ENCODE measurements at places on chromosomes 6 and 20.

- DNase-seq, result no peak
Observed at GRCh38 chr20:33753763-33754162, 22.0 kb downstream of the ZNF341 start.

DNA sequence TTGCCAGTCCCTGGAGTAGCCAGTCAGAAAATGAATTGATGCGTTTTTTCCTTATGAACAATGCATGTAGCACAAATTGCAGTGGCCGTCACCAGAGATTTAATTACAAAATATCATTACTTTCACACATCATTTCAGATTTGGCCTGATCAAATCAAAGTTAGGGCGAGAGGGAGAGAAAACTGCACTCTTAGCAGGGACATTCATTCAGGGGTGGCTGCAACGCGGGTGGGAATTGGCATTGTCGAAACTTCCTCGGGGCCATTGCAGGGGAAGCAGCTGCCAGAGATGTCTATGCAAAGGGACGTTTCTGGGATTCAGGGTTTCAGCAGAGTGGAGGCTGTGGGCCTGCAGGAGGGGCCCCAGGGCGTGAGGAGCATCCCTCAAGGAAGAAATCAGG lies 76.5 kb upstream of the TOP1 start:
- no peak for DNase-seq

GRCh38 chr6:15502446-15503345 lies 160.1 kb downstream of the DTNBP1 start:
- no peak for DNase-seq

DNA sequence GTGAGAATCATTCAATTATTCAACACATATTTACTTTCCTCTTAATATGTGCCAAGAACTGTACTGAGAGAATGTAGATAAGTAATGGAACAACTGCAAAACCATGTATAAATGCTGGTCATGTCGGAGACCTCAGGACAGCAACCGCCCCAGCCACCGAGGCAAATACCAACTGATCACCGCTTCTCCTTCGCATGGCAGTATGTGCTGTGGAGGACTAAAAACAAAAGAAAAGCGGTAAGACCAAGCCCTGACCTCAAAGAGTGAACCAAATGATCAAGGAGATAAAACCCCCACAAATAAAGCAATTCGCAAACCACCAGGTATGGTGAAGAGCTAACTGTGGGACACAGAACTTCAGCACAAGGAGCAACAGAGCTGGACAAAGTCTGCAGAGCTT lies 104.3 kb downstream of the TRERF1 start:
- DNase-seq, result no peak

- no peak for DNase-seq
Observed at GRCh38 chr6:113659762-113660404, 197.3 kb upstream of the MARCKS start.

DNA sequence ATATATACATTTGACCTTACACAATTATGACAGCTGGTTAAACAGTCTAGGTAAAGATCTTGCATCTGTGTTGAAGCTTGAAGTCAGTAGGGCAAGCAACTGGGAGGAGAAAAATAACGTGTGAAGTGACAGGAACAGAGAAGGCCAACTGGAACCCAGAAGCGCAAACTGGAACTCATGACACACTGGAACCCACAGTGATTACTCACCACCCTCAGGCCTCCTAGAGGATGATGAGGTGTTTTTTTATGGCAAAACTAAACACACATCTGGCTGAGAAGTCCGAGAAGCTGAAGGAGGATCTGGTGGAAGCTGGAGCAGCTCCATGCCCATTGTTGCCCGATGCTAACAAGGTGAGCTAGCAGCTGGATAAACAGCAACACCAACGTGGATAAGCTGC lies 108.1 kb downstream of the TMEM200A start:
- DNase-seq, result no peak

DNA sequence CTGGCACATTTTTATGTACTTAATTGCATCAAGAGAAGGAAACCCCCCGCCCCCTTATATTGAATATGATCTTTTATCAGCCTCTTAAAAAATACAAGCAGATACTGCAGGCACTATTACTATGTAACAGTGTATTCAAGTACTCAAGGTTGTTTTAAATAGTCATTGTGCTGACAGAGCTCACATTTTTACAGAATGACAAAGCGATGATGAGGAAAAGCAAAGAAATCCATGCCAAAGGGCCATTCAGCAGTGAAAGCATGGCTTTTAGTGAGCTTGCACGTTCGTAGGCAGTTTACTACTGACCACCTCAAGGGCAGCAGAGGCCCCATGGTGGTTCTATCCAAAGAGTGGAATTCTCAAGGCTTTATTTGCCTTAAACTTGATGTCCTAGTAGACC lies 146.8 kb downstream of the RPS12 start:
- DNase-seq, result no peak

DNA sequence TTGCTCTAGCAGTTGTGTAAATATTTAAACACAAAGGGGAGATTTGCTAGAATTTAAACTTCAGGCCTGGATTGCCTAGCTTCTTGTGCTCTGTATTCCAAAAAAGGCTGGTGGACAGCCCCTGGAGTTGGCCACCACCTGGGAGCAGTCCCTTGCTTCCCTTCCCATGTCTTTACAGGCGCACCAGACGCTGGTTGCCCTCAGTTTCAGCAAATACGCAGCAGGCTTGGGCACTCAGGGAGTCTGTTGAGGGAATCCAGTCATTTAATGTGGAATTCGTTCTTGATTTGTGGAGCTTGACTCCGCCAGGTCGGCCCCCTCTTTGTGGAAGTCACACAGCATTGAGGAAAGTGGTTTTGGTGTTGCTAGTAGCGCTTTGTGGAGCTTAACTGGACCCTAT lies 156.8 kb downstream of the DTNBP1 start:
- DNase-seq, result no peak

GRCh38 chr6:148580442-148580841 lies 166.4 kb upstream of the UST start:
- no peak for DNase-seq

DNA sequence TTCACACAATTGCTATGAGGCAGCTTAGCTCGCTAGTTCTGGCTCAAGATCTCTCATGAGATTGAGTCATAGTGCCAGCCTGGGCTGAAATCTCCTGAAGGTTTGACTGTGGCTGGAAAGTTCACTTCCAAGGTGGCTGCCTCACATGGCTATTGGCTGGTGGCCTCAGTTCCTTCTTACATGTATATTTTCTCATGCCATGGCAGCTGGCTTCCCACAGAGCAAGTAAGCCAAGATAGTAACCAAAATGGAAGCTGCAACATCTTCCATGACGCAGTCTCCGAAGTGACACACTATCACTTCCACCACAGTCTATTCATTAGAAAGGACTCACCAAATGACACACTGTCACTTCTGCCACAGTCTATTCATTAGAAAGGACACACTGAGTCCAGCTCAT lies 160.4 kb upstream of the PRDM1 start:
- no peak for DNase-seq

DNA sequence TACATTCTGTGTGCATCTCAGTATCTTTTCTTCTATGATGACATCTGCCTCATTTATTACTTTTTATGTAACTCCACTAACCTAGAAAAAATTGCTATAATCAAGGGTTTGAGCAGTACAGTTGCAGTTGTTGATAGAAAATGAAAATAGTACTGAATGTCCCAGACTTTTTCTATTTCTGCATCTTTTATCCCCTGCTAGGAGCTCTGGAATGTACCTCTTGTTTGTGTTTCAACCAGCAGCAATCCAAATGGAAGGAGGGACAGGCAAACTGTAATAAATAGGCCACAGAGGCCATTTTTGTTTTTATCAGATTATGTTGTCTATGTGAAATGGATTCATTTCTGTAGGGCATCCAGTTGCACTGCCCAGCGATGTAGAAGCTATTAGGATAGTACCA lies 536.9 kb downstream of the KIF16B start:
- DNase-seq, result no peak

DNA sequence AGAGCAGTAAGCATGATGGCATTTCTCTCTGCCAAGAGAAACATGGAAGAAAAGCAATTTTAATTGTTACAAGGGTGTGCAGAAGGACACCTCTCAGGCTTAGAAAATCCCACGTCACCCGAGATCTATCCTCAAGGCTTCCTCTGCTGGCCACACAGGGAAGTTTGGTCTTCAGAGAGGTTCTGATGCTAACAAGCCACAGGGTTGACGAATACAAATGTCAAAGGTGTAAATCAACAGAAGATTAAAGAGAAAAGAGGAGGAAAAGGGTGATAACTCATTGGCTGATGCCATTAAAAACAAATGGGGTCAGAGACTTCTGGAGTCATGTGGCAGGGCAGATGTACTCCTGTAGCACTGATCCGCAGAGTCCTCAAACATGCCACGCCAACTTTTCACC lies 33.6 kb upstream of the SPDEF start:
- no peak for DNase-seq

- no peak for DNase-seq
Observed at GRCh38 chr6:53246924-53247323, 98.3 kb upstream of the GCM1 start.

DNA sequence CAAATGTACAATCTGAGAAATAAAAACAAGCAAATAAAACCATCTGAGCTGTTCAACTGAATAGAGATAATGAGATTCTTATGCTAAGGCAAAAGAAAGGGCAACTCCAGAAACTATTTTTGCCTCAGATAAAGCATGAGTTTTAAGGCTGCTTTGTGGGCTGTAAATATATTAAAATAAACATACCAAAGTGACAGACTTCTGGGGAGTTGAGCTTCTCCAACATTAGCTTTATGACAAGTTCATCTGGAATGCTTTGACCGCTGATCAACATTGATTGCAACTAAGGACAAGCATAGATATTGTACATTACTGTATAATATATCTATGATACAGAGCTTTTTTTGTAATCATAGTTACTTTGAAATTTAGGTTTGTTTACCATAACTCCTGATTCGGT lies 19.3 kb downstream of the AK9 start:
- no peak for DNase-seq

DNA sequence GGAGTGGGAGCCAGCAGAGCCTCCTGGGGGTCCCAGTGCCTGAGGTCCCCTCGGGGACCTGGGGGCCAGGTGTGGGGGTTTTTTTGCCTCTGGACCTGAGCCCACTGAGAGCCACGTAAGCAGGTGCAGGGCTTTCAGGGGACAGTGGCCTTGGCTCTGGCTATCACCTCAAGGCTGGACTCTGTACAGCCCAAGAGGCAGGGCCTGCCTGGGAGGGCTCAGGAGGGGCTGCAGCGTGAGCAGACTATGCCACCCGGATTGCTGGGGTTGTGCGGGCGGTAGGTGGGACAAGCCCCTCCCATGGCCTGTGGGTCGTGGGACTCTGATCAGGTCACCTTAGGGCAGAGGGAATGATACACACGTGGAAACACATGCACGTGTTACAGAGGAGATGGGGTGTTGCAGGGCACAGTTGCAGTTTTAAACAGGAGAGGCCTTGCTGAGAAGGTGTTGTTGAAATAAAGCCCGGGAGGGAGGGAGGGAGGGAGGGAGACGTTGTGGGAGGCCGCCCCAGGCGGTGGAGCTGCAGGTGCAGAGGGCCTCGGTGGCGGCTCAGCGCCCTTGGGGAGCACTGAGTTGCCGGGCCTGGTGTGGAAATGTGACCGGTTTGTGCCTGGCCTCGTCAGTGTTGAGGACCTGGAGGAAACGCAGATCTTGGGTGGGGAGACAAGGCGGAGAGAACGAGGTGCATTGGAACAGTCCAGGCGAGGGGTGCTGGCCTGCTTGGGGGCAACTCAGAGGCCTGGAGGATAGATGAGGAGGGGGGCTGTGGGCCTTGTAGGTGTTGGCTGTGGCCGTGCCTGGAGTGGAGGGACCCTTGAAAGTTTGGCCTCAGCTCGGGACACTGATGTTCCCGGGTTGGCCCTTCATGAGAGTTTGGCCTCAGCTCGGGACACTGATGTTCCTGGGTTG lies 2.3 kb downstream of the TCEA2 start:
- DNase-seq, result no peak

- no peak for DNase-seq
Observed at GRCh38 chr6:79993012-79993910, 11.2 kb upstream of the TTK start.

Data from left hindlimb (tissue), 1 donor.